ENCODE measurements at places on chromosomes 2 and 18.

DNA sequence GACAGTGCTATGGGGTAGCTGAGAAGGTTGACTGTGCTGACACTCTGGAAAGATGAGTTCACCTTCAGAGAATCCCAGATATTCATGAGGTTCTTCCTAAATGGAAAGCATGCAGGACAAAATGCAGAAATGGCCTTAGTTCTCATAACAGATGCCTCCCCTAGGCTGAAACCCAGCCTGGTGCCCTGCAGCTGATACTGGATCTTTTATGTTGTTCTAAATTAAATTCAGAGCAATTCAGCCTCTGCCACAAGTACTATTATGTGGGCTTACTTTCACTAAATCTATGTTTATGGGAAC, 172.0 kb upstream of the SERPINE2 start:
- DNase-seq = no peak

DNA sequence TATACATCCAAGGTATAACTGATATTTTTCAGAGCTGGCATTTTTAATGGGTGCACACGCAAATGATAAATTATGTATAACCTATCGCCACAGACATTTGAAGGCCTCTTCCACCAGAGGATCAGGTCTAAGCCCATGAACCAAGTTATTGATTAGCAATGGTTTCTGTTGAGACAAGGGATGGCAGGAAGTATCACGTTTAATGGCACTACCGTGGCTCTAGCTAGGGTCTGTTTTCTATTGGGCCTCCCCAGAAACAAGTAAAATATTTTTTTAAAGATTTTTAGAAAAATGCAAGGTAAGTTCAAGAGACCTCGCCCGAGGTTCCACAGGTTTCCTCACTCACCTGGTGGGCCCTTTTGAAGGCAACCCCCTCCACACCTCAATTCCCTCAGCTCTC, 667 bp downstream of the GFPT1 start:
- no peak for DNase-seq

DNA sequence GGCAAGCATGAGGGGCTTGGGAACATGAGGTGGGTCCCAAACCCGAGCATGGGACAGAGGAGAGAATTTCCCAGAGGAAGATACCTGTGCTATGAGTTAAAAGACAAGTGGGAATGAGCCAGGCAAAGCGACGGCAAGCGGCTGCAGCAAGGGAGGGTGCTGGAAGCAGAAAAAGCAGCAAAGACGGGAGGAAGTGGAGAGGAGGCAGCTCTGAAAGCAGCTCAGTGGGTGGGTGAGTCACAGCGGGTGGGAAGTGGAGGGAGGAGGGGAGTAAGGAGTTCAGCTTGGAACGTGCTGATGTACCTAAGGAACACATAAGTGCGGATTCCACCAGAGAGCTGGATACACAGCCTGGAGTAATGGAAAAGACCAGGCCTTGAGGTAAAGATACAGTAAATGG, 41.4 kb downstream of the THUMPD2 start:
- DNase-seq = no peak

DNA sequence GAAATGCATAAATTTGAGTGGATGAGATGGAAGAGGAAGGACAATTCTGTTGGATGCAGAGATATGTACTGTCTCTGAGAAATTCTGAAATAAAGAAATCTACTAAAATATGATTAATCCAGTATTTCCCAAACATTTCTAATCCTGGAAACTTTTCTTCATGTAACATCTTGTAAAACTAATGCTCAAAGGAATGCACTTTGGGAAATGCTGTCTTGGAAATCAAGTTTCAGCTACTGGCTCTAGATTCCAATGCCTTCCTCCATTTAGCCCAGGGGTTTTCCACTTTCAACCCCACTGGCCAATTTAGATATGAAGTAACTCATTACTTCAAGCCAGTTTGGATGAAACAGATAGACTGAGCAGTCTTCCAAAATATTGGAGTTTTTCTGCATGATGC, 355.1 kb downstream of the TXNL1 start:
- DNase-seq = no peak

DNA sequence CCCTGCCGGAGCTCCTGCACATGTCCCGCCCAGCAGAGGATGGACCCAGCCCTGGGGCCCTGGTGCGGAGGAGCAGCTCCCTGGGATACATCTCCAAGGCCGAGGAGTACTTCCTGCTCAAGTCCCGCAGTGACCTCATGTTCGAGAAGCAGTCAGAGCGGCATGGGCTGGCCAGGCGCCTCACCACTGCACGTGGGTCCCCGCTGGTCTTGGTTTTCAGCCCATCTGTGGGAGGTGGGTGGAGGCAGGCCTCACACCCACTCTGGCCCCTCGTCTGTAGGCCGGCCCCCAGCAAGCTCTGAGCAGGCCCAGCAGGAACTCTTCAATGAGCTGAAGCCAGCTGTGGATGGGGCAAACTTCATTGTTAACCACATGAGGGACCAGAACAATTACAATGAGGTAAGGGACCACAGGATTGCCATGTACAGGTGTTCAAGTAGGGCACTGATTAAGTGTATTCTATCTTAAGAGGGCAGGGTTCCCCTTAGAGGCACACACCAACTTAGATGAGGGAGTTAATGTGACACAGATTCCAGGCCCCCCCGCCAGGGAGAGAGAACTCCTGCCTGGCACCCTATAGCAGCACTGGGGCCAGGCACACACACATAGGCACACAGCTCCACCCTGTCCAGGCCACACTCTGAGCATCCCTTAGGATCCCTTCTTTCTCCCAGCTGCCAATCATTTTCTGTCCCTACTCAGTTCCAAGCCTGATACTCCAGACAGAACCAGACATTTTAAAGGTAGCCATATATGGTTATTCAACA, 5.4 kb upstream of the CHRNG start:
- DNase-seq = no peak
